Stimulated activated CD4-positive, alpha-beta T cell treated with anti-CD3 and anti-CD28 coated beads, Interleukin-15, amount 100 ng/mL, for 24 hours (primary cell): ENCODE measurements at places on chromosomes 6 and 20.
A peak's percentile ranks its signal among the peaks of the same experiment; 100 is the strongest.

- DNase-seq, result no peak
These were observed 111.3 kb downstream of the TBX18 start for GRCh38 chr6:84653027-84653551.

- DNase-seq, result no peak
These were observed 103.9 kb upstream of the MAP7 start for GRCh38 chr6:136654086-136654485.

DNA sequence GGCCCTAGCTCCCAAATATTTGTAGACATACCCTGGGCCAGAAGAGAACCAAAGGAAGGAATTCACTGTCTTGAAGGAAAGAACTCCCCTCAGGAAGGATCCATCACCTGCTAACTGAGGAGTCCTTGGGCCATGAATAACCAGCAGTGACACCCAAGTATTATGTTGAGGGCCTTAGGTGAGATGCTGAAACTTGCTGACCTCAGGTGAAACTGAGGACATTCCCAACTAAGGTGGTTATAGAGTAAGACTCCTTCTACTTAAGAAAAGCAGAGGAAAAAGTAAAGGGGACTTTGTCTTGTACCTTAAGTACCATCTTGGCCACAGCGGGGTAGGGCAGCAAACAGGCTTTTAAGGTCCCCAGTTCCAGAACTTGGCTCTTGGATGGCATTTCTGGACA, 491.7 kb downstream of the C6orf118 start:
- no peak for DNase-seq

DNA sequence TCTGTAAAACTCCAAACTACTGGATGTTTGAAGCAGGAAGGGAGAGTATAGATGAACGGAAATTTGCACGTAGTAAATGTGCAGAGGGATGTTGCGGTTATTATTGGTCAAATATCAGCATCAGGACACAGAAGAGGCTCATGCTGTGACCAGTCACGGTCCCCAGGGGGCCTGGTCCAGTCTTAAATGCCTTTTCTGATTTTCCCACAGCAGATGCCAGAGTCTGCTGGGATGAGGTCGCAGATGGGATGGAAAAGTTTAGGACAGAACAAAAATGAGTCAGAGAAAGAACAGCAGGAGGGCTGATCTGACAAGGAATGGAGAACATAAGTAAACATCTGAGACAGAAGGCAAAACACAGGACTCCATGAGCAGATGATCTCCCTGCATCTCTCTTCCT, 11.7 kb upstream of the SIRPG start:
- DNase-seq, result no peak

- DNase-seq, result peak; percentile 13
These were observed 3.0 kb upstream of the HUS1B start for GRCh38 chr6:659716-660581.

GRCh38 chr6:56866917-56867522, 87.9 kb upstream of the BEND6 start:
- no peak for DNase-seq

GRCh38 chr6:107740496-107741190, 83.5 kb downstream of the SCML4 start:
- DNase-seq, result peak; percentile 49

- no peak for DNase-seq
These were observed 368.5 kb upstream of the SPTLC3 start for GRCh38 chr20:12640251-12640650.

DNA sequence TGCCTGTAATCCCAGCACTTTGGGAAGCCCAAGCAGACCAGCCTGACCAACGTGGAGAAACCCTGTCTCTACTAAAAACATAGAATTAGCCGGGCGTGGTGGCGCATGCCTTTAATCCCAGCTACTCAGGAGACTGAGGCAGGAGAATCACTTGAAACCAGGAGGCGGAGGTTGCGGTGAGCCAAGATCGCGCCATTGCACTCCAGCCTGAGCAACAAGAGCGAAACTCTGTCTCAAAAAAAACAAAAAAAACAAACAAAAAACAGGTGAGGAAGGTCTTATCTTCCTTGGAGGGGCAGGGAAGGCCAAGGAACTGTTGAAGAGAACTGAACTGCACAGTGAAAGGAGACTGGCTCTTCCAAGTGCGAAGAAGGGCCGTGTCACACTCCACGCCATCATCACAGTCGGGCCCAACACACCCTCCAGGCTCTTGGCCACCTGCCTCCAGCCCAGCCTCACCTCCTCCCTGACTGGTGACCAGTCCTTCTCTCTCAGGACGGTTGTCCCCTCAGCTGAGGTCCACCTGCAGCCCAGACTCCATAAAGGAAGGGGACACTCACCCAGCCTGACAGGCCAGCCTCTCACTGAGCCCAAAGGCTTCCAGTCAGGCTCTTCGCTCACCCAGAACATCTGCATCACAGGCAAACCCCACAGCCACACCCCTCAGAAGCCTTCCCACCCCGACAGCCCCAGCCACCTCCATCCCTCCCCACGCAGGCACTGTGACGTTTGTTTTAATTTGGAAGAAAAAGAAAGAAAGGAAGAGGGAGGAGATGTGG, 4.1 kb downstream of the ZC3H12D start:
- peak; percentile 66 for DNase-seq

- no peak for DNase-seq
These were observed 185.5 kb upstream of the AKAP12 start for GRCh38 chr6:151054306-151054705.

GRCh38 chr6:3701631-3702030, 49.9 kb downstream of the PXDC1 start:
- DNase-seq, result no peak

DNA sequence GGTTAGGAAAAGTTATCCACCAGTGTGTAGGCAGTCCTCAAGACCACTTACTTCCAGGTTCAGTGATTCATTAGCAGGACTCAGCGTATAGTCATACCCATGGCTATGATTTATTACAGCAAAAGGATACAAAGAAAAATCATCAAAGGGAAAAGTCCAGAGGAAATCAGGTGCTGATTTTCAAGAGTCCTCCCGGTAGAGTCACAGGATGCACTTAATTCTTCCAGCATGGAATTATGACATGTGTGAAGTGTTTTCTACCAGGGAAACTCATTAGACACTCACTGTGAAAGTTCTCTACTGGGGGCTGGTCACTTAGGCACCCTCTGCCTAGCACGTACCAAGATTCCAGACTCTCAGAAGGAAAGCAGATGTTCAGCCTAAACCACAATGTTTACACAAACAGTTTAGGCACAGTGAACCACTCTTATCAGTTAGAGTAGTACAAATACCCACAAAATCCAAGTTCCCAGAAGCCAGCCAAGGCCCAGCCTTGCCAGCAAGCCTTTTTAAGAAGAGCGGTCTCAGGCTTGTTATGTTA, 10.2 kb downstream of the WFDC3 start:
- DNase-seq, result no peak

DNA sequence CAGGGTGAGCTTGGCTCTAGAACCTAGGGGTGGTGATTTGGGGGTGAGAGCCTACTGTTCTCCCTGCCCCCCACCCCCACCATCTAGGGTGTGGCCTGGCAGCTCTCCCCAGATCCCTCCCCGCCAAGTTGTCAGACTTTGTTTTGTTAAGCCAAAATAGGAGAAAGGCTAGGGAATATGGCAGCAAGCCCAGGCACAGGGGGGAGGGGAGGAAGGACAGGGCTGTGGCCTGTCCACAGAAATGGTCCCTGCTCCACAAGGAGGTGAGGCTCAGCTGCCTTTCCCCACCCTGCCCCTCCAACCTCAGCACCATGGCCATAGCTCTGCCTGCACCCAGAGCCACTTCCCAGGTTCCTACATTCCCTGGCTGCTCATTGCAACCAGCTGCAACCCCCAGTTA, 17.2 kb downstream of the SCUBE3 start:
- DNase-seq, result no peak

- peak; percentile 31 for DNase-seq
These were observed 98.5 kb downstream of the INSM1 start for GRCh38 chr20:20466341-20466879.

DNA sequence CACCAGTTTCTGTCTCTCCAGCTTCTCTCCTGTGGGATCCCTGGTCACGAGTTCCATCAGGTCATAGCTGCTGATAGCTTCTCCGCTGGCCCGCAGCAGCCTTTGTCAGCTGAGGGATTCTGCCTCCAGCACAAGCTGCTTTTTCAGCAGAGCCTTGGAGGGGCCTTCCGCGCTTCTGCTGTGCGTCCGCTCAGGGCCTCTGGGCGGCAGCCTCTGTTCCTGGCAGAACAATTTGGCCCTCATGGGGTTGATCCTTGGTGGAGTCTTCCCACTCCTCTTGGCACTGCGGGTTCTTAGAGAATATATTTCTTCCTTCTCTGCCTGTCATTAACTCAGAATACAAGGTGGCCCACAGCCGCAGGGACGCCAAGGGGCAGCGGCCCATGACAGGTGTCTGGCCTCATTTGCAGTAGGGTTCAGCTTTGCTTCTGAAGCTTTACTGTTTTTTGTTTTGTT, 158.8 kb downstream of the DTNBP1 start:
- no peak for DNase-seq
